ENCODE measurements at places on chromosomes 1 and 21.

DNA sequence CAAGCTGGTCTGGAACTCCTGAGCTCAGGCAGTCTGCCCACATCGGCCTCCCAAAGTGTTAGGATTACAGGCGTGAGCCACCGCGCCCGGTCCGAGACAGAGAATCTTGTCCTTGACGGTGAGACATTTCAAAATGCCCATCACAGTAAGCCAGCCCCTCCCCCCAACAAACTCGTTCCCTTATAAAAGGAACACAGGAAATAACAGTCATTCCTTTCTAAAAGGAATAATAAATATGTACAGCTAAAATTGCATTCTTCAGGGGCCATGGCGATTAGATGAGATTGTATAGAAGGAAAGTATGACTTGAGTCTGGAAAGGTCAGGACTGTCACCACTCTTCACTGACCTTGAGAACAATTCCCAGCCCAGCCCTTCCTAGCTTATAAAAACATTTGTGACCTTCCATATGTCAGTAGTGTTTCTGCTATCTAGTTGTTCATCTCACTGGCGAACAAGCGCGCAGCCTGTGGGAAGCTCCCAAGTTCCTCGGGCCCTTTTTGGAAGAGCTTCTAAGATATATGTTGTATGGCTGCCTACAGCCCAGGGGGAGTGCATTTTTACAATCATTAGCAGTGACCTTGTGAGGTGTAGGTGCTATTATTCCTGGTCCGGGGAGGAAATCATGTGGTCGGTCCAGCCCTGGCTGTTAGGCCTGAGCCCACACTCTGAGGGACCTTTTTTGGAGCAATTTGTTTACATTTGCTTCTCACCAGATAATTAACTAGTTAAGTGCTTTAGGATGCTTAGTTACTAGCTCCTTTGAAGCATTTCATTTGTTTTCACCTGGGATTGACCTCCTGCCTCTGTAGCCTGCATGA, 8.7 kb downstream of the SZRD1 start:
- no peak for DNase-seq

DNA sequence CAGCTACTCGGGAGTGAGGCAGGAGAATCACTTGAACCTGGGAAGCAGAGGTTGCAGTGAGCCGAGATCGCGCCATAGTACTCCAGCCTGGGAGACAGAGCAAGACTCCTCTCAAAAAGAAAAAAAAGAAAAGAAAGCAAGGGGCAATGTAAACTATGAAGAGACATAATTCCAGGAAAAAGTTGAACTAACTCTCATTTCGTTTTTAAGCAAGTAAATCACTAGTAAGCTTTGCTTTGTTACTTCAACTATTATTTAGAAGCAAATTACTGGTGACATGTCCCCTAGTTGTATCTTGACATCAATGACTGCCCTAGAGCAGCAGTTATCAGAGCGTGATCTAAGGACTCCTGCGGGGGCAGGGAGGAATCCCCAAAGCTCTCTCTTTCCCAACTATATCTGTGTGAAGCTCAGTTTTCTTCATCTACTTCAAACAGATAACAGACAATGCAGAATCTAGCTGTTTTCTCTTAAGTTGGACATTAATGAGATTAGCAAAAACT, 18.7 kb downstream of the CLSTN1 start:
- no peak for DNase-seq

- no peak for DNase-seq
Observed at GRCh38 chr1:222880587-222880986, 65.7 kb downstream of the DISP1 start.

- DNase-seq: no peak
Observed at GRCh38 chr1:31215065-31215570, 24.6 kb downstream of the NKAIN1 start.

DNA sequence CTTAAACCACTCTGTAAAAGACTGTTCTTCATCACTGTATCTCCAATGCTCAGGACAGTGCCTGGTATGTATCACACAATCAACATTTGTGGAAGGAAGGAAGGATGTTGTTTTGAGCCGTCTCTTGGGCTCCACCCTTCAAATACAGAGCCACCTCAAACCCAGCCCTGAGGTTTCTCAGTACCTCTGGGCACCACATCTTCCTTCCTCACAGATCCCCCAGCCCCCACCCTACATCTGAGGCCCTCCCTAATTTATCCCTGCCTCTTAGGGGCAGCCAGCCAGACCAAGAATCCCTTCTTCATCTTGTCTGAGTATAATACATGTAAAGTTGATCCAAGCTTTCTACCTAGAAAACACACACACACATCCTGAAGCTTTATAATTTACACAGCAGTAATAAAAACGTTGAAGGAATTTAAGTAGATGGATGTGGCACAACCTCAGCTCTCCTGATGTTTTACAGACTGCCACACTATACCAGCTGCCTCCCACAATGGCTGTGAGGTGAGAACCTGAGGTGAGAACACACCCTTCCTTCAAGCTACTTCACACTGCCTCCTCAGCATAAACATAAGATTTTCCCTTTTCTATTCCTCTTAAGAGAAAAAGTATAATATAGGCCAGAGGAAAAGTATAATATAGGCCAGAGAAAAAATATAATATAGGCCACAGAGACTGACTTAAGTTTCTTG, 48.5 kb downstream of the CDC7 start:
- no peak for DNase-seq

DNA sequence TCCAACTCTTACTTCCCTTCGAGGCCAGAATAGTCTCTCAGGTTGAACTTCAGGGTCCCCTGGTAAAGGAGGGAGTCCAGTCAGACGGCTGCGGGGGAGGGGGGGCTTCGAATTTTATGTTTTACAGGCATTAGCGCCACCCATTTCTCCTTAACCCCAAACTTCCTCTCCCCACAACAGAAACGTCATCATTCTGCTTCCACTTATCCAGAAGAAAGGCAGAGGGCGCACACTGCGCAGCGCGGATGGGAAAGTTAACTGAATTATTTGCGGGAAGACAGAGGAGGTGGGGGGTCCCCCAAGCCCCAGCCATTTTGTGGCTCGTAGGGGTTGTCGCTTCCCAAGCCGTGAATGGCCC, 529 bp upstream of the PRMT2 start:
- DNase-seq: no peak

DNA sequence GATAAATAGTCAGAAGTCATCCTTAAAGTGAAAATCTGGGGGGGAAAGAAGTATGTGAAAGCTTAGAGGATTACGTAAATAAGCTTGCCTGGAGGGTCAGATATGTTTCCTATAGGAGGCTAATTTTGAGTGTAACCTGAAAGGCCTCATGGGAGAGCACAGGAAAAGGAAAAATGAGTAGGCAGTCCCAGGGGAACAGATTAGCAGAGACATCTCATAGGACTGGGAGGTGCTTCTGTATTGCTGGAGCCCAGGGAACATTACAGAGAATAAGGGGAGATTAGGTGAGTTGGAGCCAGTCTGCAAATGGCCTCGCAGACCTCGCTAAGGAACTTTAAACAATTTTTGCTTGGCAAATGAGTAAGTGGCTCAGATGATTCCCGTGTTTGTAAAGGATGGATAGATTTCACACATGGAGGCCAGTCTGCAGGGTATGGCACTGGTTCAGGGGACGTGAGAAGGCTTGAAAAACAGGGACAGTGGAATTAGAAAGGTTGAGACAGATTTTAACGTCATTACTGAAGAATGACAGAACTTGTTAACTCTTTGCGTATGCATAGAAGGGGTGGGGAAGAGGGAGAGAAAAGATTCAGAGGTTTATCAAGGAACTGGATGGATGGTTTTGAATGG, 149.1 kb downstream of the GREM2 start:
- DNase-seq: no peak

DNA sequence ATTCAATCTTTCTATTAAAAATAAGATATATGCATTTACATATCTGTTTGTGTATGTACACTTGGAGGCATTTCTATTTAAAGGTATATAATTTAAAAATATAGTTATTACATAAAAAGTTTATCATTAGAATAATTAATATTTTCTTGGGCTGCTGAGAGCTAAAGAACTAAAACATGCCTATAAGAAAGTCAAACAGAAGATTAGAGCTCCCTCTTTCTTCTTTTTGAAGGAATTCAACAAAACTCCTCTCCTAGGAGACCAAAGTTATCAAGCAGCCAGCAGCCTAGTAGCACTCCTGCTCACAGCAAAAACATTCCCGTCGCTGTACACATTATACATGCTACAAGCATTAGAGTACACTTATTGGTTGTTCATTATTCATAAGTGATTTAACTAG, 216.4 kb downstream of the VAV3 start:
- DNase-seq: no peak

DNA sequence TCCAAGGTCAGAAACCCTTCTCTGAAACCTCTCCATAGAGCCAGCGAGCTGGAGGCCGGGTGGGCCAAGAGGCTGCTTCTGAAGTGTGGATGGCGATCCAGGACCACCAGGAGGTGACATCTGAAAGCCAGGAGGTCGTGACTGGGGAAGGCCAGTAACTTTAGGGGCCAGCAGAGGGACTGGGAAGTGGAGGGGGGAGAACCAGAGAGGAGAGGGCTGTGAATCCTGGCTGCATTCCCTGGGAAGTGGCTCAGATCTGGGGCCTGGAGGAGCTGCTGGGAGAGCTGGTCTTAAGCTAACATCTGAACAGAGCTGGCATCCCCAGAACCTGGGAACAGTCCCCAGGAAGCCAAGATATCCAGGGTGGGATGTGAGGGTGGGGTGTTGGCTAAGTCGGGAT, 11.3 kb upstream of the EPHA8 start:
- DNase-seq: no peak

GRCh38 chr1:207328908-207329440, 7.5 kb downstream of the CD55 start:
- no peak for DNase-seq

DNA sequence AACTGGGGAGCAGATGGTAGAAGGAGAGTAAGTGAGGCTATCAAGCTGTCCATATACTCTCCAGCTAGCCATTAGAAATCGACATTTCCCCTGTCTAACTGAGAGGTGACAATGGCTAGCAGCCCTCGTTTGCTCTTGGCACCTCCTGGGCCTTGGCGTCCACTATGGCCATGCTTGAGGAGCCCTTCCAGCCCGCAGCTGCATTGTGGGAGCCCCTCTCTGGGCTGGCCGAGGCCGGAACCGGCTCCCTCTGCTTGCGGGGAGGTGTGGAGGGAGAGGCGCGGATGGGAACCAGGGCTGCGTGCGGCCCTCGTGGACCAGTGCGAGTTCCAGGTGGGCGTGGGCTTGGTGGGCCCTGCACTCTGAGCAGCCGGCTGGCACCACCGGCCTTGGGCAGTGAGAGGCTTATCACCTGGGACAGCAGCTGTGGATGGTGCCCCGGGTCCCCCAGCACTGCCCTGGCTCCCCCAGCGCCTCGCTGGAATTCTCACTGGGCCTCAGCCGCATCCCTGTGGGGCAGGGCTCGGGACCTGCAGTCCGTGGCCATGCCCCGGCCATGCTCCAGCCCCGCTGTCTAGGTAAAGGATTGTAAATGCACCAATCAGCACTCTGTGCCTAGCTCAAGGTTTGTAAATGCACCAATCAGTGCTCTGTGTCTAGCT, 56.2 kb upstream of the PARP1 start:
- no peak for DNase-seq

GRCh38 chr1:234559902-234560676, 49.9 kb downstream of the IRF2BP2 start:
- DNase-seq: no peak

DNA sequence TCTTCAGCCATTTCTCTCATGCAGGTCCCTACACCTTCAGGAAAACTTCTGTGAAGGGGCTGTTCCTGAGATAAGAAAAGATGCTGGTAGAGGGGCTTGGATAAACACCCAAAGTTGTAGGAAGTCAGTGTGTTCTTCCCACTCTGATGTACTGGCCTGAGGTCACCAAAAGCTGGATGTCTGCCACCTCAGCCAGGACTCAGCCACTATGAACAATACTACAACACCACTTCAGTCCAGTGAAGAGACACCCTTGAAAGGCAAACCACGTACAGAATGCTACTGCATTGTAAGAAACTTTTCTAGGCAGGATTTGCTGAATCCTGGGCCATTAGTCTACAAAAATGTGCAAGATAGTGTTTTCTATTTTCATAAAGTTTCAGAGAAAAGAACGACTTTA, 2.4 kb downstream of the PTPN14 start:
- DNase-seq: no peak

DNA sequence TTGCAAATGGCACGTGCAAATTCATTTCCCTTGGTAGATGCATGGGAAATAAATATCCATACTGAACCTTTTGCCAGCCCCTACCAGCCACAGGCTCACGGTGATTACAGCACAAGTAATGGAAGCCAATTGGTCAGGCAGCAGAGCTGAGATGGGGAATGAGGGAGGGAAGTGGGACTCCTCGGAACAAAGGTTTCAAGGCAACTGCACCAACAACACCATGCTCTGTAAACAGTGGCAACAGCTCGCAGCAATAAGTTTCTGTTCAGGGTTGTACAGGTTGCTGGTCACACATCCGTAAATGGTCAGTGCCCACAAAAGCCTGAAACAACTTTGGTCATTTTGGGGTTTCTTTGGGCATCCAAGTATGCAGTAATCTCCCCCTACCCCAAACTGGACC, 62.7 kb upstream of the LPGAT1 start:
- DNase-seq: no peak

- DNase-seq: no peak
Observed at GRCh38 chr1:29638281-29638680, 402.0 kb downstream of the PTPRU start.

DNA sequence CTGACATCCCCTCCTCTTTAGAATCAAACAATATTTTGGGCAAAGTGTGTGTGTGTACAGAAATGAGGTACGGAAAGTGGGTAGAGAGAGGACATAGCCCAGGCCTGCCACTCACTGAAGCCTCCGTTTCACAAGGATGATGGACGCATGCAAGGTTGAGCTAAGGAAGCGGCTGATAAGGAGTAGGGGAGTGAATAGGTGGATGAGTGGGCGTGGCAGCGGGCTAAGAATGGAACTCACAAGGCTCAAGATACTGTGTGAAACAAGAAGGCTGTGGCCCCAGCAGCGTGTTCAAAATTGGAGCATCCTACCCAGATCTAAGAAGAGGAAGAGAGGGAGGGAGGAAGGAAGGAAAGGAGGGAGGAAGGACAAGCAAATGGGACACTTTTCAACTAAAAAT, 37.5 kb downstream of the VWA5B1 start:
- no peak for DNase-seq

DNA sequence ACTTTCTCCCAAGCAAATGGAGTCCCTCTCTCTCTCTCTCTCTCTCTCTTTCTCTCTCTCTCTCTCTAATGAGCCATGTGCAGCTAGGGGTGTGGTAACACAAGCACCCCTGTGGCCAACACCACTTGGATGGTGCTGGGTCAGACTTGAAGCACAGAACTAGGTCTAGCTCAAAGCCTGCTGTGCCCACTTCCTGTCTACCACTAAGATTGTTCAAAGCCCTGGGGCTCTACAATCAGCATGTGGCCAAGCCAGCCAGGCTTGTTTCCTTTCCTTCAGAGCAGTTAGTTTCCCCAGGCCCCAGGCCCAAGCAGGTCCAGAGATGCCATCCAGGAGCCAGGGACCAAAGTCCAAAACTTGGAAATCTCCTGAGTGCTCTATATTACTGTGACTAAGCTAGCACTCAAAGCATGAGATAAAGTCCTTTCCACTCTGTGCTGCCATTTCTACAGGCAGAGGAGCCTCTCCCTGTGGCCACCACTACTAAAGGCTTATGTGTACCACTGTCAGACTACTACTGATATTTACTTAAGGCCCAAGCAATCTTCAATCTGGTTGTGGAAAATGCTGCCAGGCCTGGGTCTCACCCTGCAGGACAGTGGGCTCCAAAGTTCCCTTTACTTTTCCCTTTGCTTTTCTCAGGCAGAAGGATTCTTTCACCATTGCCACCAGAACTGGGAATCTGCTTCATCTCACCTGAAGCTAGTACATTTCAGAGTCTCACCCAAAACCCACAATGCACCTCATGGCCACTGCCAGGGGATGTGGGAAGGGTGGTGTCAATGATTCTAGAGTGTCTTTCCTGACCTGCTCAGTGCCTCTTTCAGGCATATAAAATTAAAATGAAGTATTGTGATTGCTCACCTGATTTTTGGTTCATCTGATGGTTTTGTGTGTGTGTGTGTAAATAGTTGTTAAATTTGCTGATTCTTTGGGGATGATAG, 999.5 kb downstream of the NCAM2 start:
- no peak for DNase-seq

Data from effector CD4-positive, alpha-beta T cell (primary cell).